ENCODE measurements at places on chromosomes 1 and 21.

DNA sequence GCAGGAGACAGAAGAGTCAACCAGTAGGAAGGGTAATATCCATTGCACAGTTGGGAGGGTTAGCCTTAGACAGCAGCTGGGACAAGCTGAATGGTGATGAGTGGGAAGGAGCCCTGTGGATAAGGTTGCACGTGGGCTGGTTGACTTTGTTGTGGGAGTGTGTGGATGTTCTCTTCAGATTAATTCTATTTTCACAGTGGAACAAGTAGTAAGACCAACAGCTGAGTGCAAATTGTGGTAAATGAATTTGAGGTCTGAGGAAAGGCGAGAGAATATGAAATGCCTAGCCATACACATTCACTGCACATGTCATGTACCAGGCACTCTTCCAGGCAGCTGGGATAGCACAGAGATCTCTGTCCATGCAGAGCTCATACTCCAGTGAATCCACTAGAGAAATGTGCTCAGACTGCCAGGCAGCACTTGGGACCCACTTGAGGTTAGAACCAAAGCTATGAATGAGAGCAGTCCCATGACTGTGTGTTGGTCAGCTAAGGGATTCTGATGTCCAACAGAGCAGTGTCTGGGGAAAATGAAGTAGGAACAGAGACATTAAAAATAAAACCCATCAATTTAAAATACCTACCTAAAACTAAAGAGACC is 25.2 kb upstream of the VTCN1 start:
- no peak for DNase-seq

DNA sequence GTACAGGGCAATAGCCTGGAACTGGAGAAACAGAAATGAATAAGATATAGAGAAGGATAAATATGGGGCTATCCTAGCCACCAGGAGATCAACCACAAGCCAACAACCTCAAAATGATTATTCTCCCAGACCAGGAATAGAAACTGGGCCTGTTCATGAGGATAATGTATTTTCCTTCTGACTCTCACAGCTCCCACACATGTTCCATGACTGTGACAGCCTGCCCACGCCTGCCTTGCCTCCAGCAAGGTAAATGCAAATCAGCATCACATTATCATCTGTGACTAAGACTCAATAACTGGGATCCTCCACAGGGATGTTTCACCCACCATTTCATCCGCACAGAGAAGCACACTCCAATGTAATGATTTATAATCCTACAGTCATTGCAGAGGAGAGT is 3.3 kb downstream of the ENSA start:
- DNase-seq = peak; percentile 71

DNA sequence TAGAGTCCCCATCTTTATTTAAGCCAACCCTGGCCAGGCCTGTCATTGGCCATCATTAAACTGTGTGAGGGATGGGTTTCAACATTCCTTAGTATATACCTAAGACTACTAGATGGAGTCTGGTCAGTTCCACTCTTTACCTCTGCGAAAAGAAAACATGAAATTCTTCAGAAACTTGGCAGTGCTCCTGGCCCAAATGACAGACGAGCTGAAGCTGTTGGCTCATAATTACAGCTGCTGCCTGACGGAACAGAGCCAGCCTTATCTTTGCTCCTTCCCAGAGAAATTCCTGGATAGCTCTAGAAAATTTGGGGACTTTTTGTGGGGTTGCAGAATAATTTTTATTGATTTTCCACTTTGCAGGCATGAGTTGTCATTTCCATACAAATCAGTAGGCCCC is 30.4 kb downstream of the NPHS2 start:
- no peak for DNase-seq

DNA sequence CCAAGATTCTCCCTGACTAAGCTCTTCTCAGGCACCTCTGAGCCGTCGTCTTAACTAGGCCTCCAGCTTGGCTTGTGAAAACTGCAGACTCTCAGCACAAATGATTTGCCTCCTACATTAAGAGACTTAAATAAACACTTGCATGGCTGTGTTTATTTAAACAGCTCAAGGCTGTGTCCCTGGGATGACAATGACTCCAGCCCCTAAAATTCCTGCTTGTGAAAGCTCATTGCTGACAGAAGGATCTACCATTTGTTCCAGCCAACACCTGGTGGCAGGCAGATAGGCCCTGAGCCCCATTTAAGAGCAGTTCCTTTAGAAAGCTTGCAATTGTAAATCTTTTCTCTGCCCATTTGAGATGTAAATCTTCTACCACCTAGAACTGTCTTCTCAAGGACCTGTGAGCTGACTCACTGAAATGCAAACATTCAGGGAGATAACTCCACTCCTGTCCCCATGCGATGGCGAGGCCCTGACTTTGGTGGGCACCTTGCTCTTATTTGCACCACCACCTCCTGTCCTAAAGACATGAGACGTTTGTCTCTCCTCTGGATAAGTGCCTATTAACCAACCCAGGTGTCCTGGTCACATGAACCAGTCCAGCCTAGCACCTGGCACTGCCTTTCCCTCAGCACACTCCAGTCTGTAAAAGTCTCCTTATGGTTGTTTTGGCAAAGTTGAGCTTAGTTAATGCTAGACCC is 15.1 kb upstream of the PCP4 start:
- DNase-seq = no peak

GRCh38 chr1:195697130-195697529 is 911.1 kb downstream of the KCNT2 start:
- no peak for DNase-seq

DNA sequence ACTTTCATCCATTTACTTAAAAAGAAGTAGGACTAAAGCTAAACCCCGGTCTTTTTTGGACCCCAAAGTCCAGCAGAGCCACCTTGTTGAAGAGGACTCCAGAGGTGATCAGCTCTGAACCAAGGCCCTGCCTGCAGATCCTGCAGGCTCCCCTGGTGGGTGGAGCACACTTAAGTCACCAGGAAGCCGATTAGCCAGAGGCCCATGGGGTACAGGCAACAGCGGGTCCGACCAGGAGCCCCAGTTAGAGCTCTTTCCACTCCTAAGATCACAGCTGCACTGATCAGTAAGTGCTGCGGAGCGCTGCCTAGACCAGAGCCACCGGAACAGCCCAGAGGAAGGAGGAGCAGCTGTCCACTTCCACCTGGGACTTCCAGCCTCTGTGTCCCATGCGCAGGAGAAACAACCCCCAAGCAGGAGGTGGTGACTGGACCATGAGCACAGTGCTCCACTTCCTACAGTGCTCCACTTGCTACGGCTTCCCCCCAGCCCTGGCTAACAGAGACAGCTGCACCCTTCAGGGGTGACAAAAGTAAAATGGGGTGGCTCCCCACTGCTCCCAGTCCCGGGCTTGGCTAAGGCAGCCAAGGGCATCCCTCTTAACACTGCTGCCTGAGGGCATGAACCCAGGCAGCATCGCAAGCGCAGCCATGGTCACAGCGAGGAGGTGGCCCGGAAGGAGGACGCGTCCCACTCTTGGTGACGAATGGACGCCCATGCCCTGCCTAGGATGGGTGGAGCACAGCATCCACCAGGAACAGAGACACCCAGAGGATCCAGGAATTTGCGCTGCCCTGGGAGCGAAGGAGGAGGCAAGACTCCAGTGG is 58.0 kb downstream of the NPHP4 start:
- no peak for DNase-seq

GRCh38 chr1:168179438-168180147 is 831 bp downstream of the TIPRL start:
- no peak for DNase-seq

- DNase-seq = no peak
Measured at GRCh38 chr1:88812366-88812765, 79.0 kb downstream of the GTF2B start.

- no peak for DNase-seq
Measured at GRCh38 chr1:154784924-154785531, 85.1 kb downstream of the KCNN3 start.

GRCh38 chr21:33948951-33949444 is 33.4 kb upstream of the ATP5PO start:
- DNase-seq = no peak

GRCh38 chr1:152940614-152941013 is 6.4 kb upstream of the SPRR5 start:
- no peak for DNase-seq

GRCh38 chr1:54335011-54335754 is 71.0 kb downstream of the SSBP3 start:
- peak; percentile 52 for DNase-seq

DNA sequence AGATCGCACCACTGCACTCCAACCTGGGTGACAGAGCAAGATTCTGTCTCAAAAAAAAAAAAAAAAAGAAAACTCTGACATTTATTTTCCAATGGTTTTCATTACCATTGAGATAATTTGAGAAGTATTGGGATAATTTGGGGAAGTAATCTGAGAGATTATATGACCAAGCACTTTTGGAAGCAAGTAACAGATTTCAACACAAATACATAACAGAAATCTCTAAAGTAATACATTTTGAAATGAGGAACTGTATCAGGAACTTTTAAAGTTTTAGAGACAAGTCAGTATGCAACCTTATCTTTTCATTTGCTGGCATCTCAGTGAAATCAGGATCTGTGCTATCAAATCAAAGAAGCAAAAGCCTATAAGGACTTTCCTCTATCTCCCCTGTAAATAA is 25.4 kb upstream of the SLC16A1 start:
- DNase-seq = no peak

DNA sequence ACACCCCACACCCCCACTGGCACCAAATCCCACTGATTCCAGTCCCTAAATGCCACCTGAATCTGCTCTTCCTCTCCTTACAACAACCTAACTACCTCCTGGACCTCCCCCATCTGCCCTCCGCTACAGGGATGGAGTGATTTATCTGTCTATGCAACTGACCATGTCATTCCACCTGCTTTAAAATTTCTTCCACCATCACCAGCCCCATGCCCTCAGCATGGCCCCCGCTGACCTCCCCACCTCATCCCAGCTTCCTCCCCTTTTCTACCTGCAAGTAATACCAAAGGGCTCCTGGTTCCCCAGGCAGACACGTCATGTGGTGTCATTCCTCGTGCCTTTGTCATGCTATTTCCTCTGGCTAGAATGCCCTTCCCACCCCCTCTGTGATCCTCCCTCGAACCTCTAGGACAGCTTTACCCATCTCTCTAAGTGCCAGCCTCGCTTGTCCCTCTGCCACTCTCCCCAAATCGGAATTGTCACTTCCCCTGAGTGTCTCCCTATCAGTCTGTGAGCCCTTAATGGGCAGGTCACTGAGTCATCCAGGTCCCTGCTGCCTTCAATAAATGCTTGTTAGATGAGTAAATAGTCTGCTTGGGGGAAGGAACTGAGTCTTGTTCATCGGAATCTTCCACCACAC is 3.7 kb downstream of the GJB4 start:
- no peak for DNase-seq

DNA sequence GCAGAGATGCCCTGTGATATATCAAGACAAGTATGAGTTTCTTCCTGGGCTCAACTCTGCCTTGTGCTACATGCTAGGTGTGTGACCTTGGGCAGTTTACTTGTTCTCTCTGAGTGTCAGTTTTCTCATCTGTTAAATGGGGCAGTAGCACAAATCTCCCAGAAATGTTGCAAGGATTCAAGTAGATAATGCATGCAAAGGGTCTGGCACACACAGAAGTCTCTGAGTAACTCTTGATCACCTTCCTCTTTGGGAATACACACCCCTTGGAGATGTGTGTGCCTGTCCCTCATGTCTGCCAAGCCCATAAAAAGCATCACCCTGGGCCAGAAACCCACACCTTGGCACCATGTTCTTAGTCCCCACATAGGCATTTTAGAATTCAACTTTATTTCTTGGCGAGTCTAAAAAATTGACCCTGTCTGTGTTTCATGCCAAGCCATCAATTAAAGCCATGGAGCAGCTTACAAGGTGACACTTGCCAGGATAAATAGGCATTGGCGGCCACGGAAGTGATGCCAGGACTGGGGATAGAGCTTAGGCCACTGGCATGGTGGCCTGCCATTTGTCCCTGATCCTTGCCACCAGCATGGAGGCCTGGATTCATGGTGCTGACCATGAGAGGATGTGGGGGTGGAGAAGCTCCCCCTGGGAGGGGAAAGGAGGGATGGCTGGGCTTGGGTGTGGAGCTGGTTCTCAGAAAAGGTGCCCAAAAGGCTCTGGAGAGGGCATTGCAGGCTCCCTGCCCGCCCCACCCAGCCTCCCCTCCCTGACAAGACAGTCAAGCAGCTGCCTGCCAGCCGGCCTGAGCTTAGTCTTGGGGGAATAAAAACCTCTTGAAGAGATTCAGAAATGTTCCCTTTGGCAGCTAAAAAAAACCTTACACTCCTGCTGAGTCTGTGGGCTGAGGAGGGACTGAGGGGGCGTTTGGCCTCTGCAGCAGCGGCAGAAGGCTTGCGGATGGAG is 118.0 kb upstream of the IPO9 start:
- no peak for DNase-seq

DNA sequence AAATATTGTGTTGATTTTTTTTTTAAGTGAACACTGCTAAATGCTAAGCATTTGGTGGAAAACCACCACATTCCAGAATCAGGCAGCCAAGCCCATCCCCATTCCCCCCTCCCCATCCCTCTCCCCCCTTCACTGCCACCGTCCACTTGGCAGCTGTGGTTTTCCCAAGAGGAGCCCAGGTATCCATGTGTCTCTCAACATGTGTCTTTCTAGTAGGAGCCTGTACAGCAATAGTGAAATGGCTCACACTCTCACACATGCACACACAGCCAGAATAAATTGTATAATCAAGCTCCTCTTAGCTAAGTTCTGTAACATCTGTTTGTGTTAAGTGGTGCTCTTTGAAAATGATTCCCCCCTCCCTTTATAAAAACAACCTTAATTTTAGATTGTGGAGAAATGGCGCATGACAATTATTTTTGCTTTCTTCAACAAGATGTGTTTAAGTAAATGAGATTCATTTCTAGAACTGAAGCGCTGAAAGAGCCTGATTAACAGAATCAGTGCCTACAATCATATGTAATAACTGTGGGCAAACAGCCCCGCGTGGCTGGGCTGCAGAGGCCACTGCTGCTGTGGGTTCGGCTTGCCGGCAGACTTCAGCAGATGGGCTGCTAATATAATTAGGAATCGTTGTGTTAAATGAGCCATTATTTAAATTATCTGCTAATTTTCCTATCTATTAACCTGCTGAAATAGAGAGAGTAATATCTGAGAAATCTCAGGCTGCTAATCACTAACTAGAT is 43.3 kb downstream of the BACE2 start:
- DNase-seq = no peak

GRCh38 chr1:180533266-180533987 is 25.3 kb upstream of the OVAAL start:
- DNase-seq = peak; percentile 76

GRCh38 chr1:1957533-1957961 is 38.5 kb upstream of the TMEM52 start:
- no peak for DNase-seq
